ENCODE measurements at places on chromosomes 4 and X.

- no peak for DNase-seq
Observed at GRCh38 chr4:62601737-62602136, 1401.6 kb downstream of the ADGRL3 start.

- no peak for DNase-seq
Observed at GRCh38 chrX:123361371-123361770, 177.3 kb downstream of the GRIA3 start.

GRCh38 chr4:169024762-169025161, 14.7 kb upstream of the CBR4 start:
- DNase-seq, result no peak

GRCh38 chrX:104411800-104412199, 154.2 kb upstream of the IL1RAPL2 start:
- DNase-seq, result no peak

DNA sequence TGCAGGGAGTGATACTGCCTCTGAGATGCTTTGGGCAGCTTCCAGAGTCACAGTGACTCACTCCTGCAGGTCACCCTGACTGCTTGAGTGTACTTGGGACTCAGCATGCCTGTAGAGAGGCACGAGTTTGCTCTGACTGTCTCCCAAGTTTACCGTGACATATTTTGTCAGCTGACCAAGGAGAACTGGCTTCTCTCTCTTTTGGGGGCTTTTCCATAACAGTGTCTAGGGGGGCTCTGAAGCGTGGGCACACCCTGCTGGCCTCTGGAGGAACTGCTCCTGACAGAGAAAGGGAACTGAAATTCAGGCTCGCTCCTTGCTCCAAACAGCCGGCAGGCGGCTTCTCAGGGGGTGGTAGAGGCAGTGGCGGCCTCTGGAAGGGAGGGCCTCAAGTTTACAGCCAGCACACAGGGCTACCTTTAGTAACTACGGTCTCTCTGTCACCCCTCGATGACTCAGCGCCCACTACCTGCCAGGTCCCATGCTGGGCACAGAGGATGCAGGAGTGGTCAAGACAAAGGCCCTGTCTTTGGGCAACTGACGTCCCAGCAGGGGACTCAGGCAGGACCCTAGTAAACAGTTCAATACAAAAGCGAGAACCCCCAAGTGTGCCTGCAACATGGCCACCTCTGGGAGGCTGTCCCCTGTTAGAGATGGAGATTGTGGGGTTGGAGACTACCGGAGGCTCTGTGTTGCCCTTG, 17.8 kb downstream of the ZNF185 start:
- no peak for DNase-seq

- no peak for DNase-seq
Observed at GRCh38 chr4:122997463-122998101, 75.2 kb upstream of the NUDT6 start.

Measured in stimulated activated CD4-positive, alpha-beta T cell treated with anti-CD3 and anti-CD28 coated beads, Interleukin-15, amount 100 ng/mL, for 1 hour (primary cell).